Right ventricle myocardium inferior (tissue), 1 donor: ENCODE measurements at places on chromosomes 4 and X. TPM values are rescaled to one million over a fixed set of nuclear protein-coding genes. Genes with fewer than 3 reads are reported as not detected.

DNA sequence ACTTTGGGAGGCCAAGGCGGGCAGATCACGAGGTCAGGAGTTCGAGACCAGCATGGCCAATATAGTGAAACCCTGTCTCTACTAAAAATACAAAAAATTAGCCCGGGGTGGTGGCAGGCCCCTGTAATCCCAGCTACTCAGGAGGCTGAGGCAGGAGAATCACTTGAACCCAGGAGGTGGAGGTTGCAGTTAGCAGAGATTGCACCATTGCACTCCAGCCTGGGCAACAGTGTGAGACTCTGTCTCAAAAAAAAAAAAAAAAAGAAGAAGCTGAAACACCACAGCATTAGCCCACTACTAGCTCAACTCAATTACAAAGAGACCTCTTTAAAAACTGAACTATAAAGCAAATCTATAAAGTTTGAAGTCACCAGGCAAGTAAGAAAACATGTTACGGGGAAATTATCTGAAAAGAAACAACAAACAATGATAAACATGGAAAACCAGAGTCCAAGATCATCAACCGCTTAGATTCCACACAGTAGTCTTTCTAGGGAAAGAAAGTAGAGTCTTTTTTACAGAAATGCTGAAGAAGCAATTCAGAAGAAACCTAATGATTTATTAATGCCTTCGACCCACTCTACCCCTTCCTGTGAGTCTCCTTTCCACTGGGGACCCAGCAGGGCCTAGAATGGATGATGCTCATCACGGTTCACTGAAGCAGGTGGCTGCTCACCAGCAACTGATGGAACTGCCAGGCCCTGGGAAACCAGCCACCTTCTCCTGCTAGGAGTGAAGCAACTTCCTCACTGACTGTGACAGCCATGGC lies 6.6 kb downstream of the SAT1 start:
- no peak for DNase-seq

GRCh38 chr4:127667772-127668171 lies 35.0 kb downstream of the INTU start:
- no peak for DNase-seq

GRCh38 chrX:31353095-31353494 lies 281.3 kb upstream of the FTHL17 start:
- no peak for DNase-seq

DNA sequence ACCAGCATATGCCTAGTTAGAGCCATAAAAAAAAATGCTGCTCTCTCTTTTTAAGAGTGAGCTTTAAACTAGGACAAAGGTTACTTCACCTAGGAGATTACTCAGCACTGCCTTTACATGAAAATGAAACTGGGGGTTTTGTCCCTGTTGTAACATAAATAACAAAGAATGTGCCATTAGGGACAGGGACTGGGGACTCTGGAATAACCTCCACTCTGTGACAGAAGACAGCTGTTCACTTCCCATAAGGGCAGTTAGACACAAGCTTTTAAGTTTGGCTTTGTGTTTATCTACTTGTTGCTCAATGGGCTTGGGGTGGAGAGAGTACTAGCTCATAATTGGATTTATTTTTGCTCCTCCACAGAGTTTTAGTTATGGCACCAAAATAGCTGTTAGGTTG lies 11.9 kb downstream of the ENPEP start:
- DNase-seq = no peak

GRCh38 chr4:172881645-172882044 lies 287.0 kb upstream of the GALNT7 start:
- DNase-seq = no peak

DNA sequence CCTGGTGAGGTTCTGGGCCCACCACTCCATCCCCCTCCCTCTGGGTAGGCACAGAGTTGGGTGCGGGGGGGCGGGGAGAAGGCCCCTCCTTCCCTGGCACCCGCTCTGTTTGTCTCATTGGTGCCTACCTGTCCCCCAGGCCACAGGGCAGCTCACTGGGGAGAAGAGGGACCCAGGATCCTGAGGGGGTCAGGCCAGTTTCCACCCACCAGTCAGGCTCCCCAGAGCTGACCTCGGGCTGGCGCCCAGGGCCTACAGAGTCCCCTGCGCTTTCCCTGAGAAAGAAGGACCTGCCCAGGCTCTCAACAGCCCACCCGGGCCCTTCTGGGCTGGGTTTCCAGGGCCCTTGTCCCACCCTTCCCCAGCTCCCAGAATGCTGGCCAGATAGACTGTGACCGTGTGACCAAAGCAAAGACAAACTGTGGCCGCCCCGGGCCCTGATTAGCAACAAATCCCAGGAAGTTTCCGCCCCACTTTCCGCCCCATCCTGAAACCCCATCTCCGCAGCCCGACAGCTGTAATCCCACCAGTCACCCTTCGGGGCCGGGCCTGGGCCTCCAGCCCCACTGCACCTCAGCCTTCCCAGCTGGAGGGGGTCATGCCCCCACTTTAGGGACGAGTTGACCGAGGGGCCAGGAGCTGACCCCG lies 33.8 kb upstream of the FGFR3 start:
- DNase-seq = no peak

DNA sequence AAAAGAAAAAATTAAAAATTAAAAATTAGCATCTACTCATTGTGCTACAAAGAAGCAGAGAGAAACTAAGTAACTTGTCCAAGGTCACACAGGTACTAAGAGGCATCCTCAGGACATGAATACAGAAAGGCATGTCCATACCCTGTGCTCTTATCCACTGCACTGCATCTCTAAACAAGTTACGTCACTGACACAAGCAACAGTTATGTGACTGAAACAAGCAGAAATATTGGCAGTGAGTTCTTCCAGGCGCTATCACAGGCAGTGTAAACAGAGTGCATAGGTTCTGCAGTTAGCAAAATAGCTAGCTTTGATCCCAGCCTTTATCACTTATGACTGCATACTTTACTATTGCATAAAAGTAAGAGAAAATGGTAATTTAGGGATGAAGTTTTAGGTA lies 7.9 kb downstream of the VEGFC start:
- no peak for DNase-seq

- no peak for DNase-seq
Measured at GRCh38 chrX:139642241-139642927, 65.6 kb downstream of the MCF2 start.

GRCh38 chr4:101283434-101283833 lies 63.9 kb downstream of the PPP3CA start:
- no peak for DNase-seq

DNA sequence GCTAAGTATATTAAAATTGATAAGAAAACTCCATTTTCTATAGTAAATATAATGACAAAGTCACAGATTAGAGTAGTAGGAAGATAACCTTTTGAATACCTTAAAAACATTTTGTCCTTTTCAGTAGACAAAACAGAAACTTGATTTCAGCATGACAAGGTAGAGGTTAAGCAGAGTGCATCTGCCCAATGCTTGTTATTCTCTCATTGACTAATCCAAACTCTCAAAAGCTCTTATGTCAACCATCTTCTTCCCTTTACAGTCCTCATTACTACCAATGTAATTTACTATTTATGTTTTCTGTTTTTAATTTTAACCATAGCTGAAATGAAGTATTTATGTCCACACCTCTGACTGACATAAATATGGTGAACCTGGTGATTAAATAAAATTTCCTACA lies 11.1 kb downstream of the NIPAL1 start:
- no peak for DNase-seq

GRCh38 chrX:1212532-1212931 lies at the start of gene CRLF2:
Gene CRLF2 (minus strand): TSS chrX:1212649. CDS start chrX:1212634, 15 bp downstream.
- no peak for DNase-seq

GRCh38 chrX:69102612-69103194 lies 62.5 kb downstream of the PJA1 start:
- DNase-seq = no peak

DNA sequence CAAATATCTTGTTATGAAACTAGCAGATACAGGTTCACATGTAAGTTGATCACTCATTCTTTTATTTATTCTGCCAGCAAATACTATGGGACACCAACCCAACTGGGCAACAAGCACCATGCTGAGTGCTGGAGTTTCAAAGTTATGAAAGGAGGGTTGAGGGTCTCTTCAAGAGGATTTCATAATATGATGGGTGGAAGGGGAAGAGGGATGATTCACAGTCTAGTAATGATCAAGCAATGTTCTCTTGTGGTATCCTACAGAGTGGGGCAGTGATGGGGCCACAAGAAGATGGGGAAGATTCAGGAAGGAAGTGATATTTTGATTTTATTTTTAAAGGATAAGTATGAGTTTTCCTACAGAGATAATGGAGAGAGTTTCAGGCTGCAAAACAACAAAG lies 46.2 kb upstream of the TXK start:
- no peak for DNase-seq

DNA sequence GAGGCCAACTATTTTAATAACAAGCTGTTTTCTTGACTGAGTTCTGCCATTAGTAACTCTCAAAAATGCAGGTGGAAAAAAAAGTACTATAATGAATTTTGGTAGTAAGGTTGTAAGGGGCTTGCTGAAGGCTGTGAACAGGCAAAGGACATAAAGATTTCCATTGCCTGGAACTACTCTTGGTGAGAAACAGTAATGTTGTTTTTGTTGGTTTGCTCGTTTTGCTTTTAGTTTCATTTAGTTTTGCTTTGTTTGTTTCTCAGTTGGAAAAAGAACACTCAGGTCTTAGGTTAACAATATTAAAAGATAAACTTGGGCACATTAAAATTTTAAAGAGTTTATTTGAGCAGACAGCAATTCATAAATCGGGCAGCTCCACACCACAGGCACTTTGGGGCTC lies 824.5 kb upstream of the HTR2C start:
- no peak for DNase-seq

Gene SLC25A43
- total RNA-seq = 2.2 TPM

Gene VAMP7
- total RNA-seq = 21.0 TPM

Gene MAML3
- 2.3 TPM for total RNA-seq

Gene NHS
- 2.8 TPM for total RNA-seq

Gene ALPK1
- 5.5 TPM for total RNA-seq

Gene MAGEB1
- not detected for total RNA-seq
